Epithelial cell of alveolus of lung (primary cell): ENCODE measurements at places on chromosomes 2 and 18. TPM values are rescaled to one million over a fixed set of nuclear protein-coding genes. Genes with fewer than 3 reads are reported as not detected.

MTCL1 gene
- 13.4 and 15.1 TPM in 2 replicates for total RNA-seq

PLGLB2 gene
- total RNA-seq, result 0.32 TPM in 1 of 2 replicates, not detected in the other

TEX44 gene
- total RNA-seq, result not detected in 2 replicates

IL37 gene
- not detected in 2 replicates for total RNA-seq

POTEJ gene
- not detected in 2 replicates for total RNA-seq

ERFE gene
- total RNA-seq, result 2.4 and 9.1 TPM in 2 replicates
